ENCODE measurements at places on chromosomes 4 and X.

- no peak for DNase-seq
Measured at GRCh38 chrX:13888284-13888683, 71.4 kb upstream of the GPM6B start.

DNA sequence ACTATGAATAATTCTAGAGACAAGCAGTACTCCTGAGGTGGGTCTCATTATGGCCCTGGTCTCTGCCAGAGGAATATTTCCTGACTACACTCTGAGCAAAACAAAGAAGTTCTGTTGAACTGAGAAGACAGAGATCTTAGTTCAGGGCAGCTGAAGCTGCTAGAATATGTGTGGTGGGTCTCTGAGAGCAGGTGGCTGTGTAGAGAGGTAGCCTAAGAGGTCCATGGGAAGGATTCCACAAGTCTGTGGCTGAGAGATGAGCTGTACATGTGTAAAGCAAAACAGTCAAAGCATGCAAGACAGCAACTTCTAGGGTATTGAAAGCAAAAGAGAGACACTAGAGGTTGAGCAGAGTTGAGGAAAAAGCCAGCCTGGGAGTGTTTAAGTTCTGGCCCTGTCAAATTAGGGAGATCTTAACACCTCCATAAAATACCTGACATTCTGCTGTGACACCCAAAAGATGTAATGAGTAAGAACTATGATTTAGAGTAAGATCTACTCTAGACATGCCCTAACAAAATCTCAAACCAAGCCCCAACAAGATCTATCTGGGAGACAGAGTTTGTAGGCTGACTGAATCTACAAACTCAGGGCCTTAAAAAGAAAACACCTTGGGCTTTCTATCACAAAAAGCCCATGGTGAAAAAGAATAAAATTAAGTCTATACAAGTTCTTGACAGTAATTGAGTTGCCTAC lies 274.4 kb downstream of the BANK1 start:
- DNase-seq = no peak

DNA sequence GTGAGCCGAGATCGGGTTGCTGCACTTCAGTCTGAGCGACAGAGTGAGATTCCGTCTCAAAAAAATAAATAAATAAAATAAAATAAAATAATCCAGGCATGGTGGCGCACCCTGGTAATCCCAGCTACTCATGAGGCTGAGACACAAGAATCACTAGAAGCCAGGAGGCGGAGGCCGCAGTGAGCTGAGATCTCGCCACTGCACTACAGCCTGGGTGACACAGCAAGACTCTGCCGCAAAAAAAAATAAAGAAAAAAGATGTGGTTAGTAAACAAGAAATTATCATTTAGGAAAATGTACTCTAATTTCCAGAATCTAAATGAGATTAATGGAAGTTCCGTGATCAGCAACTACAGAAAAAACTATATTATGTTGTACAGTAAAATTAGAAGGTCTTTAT lies 14.5 kb upstream of the LRBA start:
- DNase-seq = no peak

DNA sequence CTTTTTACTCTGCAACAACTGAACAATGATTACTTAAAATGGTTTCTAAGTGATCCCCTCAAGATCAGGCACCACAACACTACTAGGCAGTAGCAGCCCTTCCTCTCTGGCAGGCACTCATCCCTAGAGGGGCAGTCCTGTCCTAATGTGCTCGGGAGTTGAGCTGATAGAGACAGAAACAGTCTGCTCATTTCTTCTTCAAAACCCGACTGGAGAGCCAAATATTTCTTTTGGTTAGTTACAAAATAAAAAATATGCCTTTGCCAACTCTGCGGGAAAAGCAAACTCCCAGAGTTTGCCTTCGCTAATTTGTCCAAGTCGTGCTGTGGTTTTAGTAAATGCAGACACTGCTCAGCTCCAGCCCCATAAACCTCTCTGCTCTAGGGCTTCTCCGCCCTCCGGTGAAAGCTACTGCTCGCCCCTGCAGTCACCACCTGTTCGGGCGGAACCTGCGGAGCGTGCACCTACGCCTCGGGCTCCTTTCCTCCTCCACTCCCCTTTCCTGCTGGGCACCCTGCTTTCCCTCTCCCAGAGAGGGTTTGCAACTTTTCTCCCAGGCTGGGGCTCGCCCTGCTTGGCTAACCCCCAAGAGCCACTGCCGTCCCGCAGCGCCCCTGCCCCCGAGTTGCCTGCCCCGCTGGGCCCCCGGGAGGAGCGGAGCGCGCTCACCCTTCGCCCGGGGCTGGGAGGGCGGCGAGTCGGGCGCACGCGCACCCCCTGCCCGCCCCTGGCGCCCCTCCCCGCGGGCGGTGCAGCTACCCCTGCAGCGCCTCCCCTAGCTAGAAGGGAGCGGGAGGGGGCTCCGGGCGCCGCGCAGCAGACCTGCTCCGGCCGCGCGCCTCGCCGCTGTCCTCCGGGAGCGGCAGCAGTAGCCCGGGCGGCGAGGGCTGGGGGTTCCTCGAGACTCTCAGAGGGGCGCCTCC lies at the start of gene NPNT:
NPNT (plus strand) TSS at position 812 of the 923 bp plus-strand sequence. CDS start 182 bp downstream, outside the sequence.
- no peak for DNase-seq

- no peak for DNase-seq
Measured at GRCh38 chr4:58732973-58733372, 1622.8 kb upstream of the IGFBP7 start.

GRCh38 chrX:52988985-52989917 lies 30.9 kb upstream of the FAM156A start:
- no peak for DNase-seq

DNA sequence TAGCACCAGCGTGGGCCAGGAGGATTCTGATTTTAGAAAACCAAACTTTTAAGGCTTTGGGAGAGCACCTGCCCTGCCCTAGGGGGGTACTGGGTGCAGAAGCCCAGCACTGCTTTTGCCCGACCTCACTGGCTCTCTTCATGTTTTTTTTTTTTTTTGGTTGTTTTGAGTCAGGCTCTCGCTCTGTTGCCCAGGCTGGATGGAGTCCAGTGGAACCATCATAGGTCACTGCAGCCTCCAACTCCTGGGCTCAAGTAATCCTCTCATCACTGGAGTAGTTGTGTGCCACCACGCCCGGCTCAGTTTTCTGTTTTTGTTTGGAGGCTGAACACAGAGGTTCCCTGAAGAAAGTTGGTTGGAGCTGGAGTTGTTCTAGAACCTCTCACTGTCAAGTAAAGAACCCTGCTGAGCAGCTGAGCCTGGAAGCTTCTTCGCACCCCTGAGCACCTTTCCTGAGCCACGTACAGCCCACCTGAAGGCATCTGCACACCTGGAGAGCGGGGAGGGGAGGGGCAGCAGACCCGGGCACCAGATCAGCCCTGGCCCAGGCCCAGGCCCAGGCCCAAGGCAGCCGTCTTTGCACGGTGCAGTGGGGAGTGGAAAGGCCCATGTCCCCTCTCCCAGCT lies 49.5 kb downstream of the SHROOM2 start:
- DNase-seq = no peak

- DNase-seq = no peak
Measured at GRCh38 chrX:46627062-46627461, 53.5 kb downstream of the CHST7 start.

GRCh38 chr4:19748519-19749479 lies 502.9 kb upstream of the SLIT2 start:
- DNase-seq = no peak

DNA sequence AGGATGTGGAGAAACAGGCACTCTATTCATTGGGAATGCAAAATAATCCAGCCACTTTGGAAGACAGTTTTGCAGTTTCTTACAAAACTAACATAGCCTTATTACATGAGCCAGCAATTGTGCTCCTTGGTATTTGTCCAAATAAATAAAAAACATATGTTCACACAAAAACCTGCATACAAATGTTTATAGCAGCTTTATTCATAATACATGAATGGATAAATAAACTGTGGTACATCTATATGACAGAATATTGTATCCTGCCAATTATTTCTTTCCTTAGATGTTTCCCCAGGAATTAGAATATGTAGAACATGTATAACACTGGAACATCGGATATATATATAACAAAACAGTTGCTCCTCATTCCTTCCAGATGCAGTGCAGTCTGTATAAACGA lies 57.7 kb upstream of the VEGFC start:
- DNase-seq = no peak

DNA sequence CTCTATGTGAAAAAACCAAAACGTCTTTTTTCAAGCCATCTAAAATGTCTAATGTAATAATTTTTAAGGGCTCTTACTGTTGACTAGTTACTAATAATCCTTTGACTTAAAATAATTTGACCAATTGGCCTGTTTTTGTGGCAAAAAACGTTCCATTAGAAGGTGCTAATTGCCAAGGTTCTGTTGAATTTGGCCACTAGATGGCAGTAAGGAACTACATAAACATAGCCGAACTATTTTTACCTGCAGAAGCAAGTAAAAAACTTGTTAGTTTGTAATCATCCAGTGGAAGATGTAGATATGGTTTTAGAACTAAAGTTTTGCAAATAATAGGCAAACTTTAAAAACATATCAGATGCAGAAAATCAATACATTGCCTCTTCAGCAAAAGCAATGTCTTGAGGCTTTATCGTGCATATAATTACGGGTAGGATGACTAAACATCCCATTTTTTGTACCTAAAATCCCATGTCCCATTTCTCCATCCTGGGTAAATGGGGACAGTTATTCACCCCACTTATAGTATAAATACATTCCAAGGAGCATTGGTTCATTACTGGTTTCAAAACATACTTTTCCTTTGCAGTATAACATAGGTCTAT lies 57.6 kb downstream of the PROM1 start:
- DNase-seq = no peak

DNA sequence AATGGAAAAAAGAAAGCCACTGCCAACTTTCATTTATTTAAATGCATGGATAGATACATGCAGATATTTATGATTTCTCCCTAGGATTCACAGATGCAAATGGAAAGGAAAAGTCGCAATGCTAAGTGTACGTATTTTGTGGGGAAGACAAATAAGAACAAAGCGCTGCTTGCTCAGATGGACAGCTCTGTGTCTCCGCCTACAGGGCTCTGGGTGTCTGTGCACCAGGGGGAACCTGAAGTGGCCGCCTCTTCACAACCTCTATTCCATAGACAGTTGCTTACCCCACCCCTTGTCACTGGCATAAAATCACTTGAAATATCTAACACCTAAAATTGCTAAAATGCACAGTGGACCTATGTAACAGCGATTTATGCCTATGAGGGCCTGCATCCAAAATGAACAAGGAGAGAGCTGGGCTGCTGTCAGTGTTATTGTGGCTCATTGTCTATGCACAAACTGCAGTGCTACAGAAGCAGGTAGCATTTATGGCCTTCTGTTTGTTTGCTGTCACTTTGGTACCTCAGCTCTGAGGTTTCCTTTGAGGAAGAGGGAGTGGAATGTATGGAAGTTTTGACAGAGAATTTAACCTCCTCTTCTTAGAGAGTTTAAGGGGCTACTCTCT lies 58.6 kb upstream of the PAGE1 start:
- no peak for DNase-seq

GRCh38 chr4:8427761-8428287 lies 12.7 kb downstream of the ACOX3 start:
- no peak for DNase-seq

- no peak for DNase-seq
Measured at GRCh38 chrX:9341291-9342201, 123.3 kb upstream of the TBL1X start.

DNA sequence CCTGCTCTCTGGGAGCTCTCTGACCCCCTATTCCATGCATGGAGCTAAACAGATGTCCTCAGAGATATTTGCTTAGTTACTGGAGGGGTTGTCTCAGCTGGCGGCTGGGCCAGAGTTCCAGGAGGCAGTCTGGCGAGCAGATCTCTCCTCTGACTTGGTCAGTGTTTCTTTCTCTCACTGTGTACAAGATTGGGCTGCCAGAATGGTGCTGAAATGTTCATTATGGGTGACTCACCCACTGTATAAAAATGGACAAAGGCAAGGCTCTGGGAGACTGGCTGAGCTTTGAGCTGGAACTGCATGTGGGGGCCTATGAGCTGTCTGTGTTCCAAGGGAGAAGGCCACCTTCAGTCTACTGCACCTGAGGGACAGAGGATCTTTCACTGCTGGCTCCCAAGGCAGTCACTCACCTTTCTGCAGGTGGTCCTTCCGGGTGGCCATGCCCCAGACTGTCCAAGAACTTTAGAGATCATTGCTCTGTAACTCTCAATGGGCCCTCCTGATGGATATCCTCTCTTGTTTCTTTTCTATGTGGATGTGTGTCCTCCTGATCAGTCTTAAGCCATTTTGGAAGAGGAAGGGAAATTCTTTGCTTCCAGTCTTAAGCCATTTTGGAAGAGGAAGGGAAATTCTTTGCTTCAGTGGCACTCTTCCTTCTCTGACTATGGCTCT lies 88.2 kb downstream of the CFAP299 start:
- no peak for DNase-seq

GRCh38 chr4:2948895-2949781 lies 14.1 kb downstream of the NOP14 start:
- DNase-seq = peak; percentile 27

- no peak for DNase-seq
Measured at GRCh38 chr4:54800831-54801530, 143.2 kb downstream of the KIT start.

- DNase-seq = no peak
Measured at GRCh38 chr4:181793096-181793495, 450.1 kb upstream of the TENM3 start.

DNA sequence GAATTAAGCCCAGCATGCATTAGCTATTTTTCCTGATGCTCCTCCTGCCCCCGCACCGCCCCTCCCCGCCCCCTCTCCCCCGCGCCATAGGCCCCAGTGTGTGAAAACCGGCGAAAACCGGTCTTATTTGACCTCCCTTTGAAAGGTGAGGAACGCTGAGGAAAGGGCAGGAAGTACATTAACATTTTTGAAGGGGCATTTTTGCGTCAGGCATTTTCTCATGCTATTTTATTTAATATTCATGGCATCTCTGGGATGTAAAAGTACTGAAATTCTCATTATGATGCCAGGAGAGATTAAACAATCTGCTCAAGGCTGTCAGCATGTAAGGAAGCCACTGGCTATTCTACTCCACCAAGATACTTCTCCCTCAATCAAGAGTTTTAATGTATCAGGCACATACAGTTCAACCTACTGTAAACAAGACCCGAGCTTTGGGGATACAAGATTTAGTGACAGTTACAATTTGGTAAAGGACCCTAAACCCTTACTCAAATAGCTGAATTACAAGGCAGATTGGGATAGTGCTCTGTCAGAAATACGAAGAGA lies 1.2 kb upstream of the NMU start:
- DNase-seq = no peak

DNA sequence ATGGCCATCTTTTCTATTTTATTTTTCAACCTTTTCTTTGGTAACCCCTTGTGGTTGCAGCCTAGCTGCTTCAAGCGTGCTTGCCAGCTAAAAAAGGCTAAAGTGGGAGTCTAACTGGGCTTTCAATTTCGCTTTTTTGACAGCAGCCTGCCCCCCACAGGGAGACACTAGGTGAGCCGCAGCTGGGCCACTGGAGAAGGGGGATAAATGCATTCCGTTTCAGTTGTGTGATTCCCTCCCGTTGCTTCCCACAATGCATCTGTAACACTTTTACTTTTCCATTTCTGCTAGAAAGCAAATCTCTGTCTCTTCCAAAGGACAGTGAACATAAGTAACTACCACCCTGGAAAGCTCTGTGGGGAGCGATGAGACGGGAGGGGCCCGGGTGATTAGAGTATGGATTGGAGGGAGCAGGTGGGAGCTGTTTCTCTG lies 86.3 kb upstream of the RAPGEF2 start:
- no peak for DNase-seq

GRCh38 chr4:8251110-8251883 lies 18.3 kb upstream of the HTRA3 start:
- no peak for DNase-seq

GRCh38 chrX:103839404-103839803 lies 7.3 kb upstream of the RAB9B start:
- DNase-seq = no peak

- DNase-seq = no peak
Measured at GRCh38 chr4:118718511-118719170, 33.4 kb downstream of the METTL14 start.

GRCh38 chr4:95984081-95984480 lies 144.2 kb downstream of the PDHA2 start:
- DNase-seq = no peak

All from cerebellar nuclear complex (tissue), 1 donor.